ENCODE measurements at places on chromosomes 11 and 22. TPM values are rescaled to one million over a fixed set of nuclear protein-coding genes. Genes with fewer than 3 reads are reported as not detected.

- no peak for DNase-seq
Observed at GRCh38 chr11:114989536-114989935, 311.2 kb downstream of the NXPE2 start.

GRCh38 chr11:36672815-36673450 is 74.9 kb upstream of the RAG2 start:
- DNase-seq: no peak

The MS4A8 gene
- not detected for total RNA-seq

The SNX32 gene
- 0.11 TPM for total RNA-seq

The MTMR2 gene
- total RNA-seq: 39.2 TPM

- peak; percentile 75 for DNase-seq
Observed at GRCh38 chr11:75562048-75562835, at the start of gene SERPINH1. Gene SERPINH1 (plus strand): TSS chr11:75562253. CDS start chr11:75566350, 4,097 bp downstream.

DNA sequence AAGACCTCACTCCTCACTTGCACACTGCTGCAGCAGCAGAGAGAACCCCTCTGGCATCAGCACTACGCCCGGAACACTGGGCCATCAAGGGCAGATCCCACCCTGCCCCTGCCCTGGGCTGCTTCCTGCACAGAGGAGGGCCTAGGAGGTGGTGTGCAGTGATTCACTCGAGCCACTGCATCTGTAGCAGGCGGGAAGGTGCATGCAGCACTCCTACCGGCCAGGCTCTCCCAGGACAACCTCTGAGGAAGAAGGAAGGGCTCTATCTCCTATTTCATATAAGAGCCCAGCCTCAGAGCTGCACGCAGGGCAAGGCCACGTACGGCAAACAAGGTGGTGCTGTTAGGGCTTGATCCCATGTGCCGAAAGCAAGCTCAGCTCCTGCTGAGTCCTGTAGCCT is 14.2 kb downstream of the RANGAP1 start:
- DNase-seq: peak; percentile 44

- DNase-seq: no peak
Observed at GRCh38 chr22:33224841-33225240, 166.7 kb upstream of the SYN3 start.

The CCDC88B gene
- total RNA-seq: 4.9 TPM

GRCh38 chr11:128610721-128611617 is 23.6 kb upstream of the ETS1 start:
- no peak for DNase-seq

All from foreskin keratinocyte (primary cell).